ENCODE measurements at places on chromosomes 16 and 17.

DNA sequence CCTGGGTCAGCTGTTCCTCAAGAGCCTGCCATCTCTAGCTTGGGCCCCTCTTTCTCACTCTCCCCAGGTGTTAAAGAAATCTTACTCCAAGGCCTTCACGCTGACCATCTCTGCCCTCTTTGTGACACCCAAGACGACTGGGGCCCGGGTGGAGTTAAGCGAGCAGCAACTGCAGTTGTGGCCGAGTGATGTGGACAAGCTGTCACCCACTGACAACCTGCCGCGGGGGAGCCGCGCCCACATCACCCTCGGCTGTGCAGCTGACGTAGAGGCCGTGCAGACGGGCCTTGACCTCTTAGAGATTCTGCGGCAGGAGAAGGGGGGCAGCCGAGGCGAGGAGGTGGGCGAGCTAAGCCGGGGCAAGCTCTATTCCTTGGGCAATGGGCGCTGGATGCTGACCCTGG lies 6.8 kb downstream of the CNP start:
- DNase-seq, result no peak

- DNase-seq, result no peak
Measured at GRCh38 chr16:19173649-19174383, 5.8 kb downstream of the SYT17 start.

- no peak for DNase-seq
Measured at GRCh38 chr16:10765772-10766171, 22.1 kb downstream of the NUBP1 start.

DNA sequence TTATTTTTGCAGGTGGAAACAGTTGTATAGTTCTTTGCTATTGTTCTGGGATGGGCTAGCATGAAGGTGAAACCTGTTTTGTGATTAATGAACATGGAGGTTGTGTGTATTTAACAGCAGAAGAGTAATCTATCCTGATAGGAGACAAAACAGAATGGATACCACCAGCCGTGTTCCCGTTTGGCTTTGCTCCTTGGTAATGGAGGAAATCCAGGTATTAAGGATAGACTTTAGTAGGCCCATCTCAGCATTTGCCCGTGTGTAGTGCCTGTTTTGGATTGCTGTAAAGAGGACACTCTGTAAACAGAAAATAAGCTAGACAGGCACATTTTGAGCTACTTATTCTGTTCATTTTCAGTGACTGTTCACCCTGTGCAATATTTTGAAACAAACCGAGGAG lies 215.1 kb downstream of the RBFOX1 start:
- DNase-seq, result no peak

- no peak for DNase-seq
Measured at GRCh38 chr17:42363767-42364585, 24.3 kb downstream of the STAT3 start.

GRCh38 chr16:4386951-4387565 lies 15.4 kb downstream of the VASN start:
- DNase-seq, result no peak

GRCh38 chr16:31874366-31875111 lies 932 bp downstream of the ZNF267 start:
- peak; percentile 83 for DNase-seq

DNA sequence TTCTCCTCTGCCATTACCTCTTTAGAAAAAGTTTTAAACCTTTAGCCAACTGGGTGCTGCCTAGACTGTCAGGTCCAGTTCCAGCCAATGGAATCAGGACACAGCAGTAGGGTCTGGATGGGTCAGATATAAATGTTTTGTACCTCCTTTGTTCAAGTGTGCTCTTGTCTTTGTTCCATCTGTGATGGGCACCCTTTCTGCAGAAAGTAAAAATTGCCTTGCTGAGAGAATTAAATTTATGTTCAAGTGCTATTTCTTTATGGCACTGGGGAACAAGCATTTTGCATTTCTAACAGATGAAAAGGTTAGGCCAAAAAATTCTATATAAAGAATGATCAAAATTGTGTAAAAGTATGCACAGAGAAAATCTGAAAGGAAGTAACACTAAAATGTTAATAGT lies 5.2 kb upstream of the HP start:
- DNase-seq, result no peak

DNA sequence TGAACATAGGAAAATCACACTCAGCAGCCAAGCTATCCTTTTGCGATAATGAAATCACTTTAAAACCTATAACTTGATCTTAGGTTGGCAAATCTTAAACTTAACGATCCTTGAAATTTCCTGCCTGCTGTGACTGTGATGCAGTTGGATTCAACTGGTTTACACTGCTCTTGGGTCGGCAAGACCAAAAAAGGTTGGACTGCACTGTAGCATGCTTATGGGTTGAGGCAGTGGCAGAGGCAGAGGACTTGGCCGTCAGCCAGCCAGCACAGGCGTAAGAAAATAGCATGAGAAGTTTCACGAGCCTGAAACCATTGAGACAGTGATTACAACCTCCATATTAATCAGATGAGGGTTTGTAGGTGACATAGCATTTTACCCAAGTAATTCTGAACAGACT lies 21.4 kb downstream of the WSB1 start:
- DNase-seq, result no peak

DNA sequence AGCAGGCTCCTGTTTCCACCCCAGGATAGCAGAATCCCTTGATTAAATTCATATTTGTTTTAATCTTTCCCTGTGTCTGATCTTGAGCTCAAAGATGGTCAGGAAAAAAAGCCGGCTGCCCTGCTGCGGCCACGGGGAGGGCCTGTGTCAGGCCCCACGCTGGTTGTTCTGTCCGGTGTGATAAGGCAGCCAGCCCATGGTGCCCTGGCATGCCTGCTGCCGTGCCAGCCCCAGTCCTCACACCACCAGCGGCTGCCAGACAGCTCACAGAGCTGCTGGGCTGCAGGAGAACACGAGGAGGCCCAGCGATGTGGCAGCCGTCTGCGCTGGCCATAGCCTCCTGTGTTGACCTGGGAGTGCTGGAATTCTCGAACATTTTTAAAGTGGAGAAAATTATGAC lies 34.7 kb upstream of the BRD7 start:
- DNase-seq, result no peak

DNA sequence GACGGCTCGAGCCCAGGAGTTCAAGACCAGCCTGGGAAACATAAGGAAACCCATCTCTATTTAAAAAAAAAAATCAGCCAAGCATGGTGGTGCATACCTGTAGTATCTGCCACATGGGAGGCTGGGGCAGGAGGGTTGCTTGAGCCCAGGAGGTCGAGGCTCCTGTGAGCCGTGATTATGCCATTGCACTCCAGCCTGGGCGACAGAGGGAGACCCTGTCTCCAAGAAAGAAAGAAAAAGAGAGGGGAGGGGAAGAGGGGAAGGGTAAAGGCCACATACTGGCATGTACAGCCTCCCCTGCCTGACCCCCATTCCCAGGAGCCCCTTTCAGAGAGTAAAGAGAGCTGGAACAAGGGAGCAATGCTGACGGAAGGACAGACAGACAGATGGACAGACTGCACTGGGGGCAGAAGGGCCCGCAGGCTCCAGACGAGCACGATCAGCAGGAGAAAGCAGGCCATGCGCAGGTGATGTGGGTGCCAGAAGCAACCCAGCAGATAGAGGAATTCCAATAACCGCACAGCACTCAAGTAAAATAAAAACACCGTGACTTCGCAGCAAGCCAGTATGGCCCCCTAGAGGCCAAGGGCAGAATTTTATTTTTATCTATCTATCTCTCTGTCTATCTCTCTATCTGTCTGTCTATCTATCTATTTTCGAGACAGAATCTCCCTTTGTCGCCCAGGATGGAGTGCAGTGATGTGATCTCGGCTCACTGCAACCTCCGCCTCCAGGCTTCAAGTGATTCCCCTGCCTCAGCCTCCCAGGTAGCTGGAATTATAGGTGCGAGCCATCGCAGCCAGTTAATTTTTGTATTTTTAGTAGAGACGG lies 27.1 kb upstream of the SNN start:
- peak; percentile 70 for DNase-seq

- no peak for DNase-seq
Measured at GRCh38 chr16:64012166-64012565, 1109.7 kb downstream of the CDH11 start.

- no peak for DNase-seq
Measured at GRCh38 chr17:40552806-40553693, 12.2 kb downstream of the CCR7 start.

- no peak for DNase-seq
Measured at GRCh38 chr16:86961171-86961601, 356.0 kb downstream of the C16orf95 start.

DNA sequence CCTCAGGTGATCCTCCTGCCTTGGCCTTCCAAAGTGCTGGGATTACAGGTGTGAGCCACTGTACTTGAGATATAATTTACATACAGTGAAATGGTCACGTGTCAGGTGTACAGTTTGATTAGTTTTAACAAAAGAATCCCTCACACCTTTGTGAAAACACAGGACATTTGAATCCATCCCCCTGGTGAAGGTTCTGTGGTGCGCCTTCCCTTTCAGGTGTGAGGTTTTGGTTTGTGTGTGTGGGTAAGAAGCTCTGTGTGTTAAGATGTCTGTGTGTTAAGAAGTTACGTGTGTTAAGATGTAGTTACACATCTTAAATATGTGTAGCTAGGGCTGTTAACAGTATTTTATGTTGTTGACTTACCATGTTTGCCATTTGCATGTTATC lies 4.4 kb downstream of the SEC14L1 start:
- no peak for DNase-seq

GRCh38 chr16:49278944-49279725 lies 2.5 kb downstream of the CBLN1 start:
- DNase-seq, result no peak

DNA sequence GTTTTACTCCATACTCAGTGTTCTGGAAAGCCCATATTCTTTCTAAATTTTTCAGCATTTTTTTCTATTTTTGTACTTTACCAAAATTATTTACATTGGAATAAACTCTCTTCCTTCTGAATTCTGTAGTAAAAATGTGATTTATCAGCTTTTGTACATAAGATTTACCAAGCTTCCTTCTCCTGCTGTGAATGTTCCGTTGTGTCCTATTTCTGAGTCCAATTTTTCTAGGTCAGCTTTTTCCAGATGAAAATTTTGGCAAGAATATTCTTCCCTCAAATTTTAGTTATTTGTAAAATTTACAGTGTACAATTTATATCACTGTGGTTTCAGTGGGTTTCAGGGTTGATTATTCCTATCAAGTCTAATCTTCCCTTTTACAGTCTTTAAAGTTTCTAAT lies 27.5 kb downstream of the ASPA start:
- DNase-seq, result no peak

GRCh38 chr17:29758255-29758654 lies 135.5 kb upstream of the CORO6 start:
- DNase-seq, result no peak

DNA sequence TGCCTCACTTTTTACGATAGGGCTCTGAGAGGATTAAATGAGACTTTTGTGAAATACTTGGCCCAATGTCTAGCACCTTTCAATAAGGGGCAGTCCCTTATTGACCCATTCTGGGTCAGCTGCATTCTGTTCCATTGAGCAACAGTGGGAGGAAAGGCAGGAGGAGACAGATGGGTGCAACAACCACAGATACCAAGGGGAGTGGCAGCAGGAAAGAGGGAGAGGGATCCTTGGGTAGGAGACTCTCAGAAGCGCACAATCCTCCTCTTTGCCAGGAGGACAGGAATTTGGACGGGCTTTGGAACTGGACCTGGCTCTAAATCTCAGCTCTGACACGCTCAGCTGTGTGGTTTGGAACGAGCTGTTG lies 3.5 kb downstream of the PIPOX start:
- DNase-seq, result no peak

DNA sequence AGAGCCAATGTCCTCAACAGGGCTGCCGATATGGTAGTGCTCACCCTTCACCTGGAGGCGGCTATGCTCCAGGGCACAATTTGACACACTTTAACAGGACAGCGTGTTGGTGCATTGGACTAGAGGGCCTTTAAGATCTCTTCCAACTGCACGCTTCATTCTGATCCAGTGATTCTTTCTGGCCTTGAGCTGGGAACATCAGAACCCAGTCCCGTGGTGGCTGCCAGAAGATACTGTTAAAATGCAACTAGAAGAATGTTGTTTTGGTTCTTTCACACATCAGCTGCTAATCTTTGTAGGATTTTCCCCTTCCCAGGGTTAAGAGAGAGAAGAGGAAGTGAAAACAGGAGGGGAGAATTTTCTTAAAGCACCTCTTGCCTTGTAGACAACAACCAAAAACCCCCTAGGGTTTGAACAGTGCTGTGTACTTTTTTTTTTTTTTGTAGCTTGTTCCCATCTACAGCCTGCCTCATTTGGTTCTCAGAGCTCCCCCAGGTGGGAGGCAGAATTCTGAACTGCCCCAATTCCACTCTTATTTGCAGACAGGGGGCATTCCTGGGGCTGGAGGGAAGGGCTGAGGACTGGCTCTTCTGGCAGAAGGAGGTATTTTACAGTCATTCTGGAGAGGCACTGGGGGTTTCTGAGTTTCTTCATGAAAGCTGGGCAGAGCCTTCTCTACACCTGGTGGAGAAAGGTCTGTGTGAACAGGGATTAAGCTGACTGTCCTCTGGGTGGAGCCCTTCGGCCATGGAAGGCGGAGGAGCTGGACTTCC lies 32.4 kb downstream of the SMARCE1 start:
- peak; percentile 39 for DNase-seq

DNA sequence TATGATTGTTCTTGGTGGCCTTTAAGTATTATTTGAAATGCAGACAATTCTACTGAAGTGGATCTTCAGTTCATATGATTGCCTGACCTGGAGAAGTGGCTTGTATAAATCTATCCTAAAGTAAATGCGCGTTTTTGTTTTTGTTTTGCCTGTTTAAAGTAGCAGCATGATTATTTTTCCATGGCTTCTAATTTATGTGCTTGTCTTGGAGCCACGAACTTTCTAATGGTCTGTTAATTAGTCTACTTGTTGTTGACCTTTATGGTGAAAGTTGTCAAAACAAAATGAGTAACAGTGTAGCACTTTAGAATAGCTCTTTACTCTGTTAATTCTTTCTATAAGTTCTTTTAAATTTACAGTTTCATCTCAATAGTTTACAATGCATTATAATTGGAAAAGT lies 1.7 kb downstream of the PRKAR1A start:
- no peak for DNase-seq

DNA sequence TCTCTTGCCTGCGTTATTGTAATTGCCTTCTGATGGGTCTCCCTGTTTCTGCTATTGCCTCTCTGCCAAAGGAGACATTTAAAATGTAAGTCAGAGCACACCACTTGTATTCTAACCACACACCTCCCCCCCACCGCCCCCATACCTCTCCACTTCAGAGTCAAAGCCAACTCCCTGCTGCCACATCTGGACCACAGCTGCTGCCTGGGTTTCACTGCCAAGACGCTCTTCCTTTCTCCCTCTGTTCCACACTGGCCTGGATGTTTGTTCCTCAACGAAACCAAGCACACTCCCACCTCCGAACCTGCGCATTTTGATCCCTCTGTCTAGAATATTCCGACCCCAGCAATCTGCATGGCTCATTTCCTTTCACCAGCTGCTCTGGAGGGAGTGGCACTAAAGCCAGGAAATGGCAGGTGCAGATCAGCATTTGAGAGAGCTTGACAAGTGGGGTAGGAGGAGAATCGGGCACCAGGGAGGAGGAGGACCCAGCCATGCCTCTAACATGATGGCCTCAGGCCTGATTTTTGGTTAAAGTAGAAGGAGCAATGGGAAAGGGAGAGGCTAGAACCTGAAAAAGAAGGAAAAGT lies 92.4 kb upstream of the HS3ST2 start:
- DNase-seq, result no peak

- DNase-seq, result no peak
Measured at GRCh38 chr16:88983771-88984687, 7.0 kb upstream of the CBFA2T3 start.
